Panc1 (cell line): ENCODE measurements at places on chromosomes 1 and 21. TPM values are rescaled to one million over a fixed set of nuclear protein-coding genes. Genes with fewer than 3 reads are reported as not detected.

COL6A1 gene
- 34.2 TPM for total RNA-seq

ALPL gene
- 0.82 TPM for total RNA-seq

PIGK gene
- 26.8 TPM for total RNA-seq

OLFML2B gene
- 1.5 TPM for total RNA-seq

CA6 gene
- not detected for total RNA-seq

CRP gene
- 0.90 TPM for total RNA-seq

SPATC1L gene
- total RNA-seq = 0.26 TPM

LACTBL1 gene
- total RNA-seq = not detected

CFAP126 gene
- not detected for total RNA-seq

LIPI gene
- not detected for total RNA-seq

ZBED6 gene
- 39.8 TPM for total RNA-seq

SHISAL2A gene
- total RNA-seq = 0.23 TPM

CHIA gene
- total RNA-seq = not detected

PADI4 gene
- not detected for total RNA-seq

BLACAT1 gene
- 0.31 TPM for total RNA-seq

NLRP3 gene
- total RNA-seq = 0.33 TPM

OR6K3 gene
- total RNA-seq = not detected

PDPN gene
- total RNA-seq = 0.28 TPM
